ENCODE measurements at places on chromosomes 2 and 18. TPM values are rescaled to one million over a fixed set of nuclear protein-coding genes. Genes with fewer than 3 reads are reported as not detected.

GTF3C2 gene
- total RNA-seq, result 44.2 TPM

SRD5A2 gene
- total RNA-seq, result not detected

NT5C1B gene
- total RNA-seq, result not detected

- DNase-seq, result peak; percentile 59
Measured at GRCh38 chr2:223585666-223586065, 16.5 kb downstream of the SCG2 start.

- no peak for DNase-seq
Measured at GRCh38 chr2:75764611-75765010, 53.9 kb upstream of the GCFC2 start.

DNA sequence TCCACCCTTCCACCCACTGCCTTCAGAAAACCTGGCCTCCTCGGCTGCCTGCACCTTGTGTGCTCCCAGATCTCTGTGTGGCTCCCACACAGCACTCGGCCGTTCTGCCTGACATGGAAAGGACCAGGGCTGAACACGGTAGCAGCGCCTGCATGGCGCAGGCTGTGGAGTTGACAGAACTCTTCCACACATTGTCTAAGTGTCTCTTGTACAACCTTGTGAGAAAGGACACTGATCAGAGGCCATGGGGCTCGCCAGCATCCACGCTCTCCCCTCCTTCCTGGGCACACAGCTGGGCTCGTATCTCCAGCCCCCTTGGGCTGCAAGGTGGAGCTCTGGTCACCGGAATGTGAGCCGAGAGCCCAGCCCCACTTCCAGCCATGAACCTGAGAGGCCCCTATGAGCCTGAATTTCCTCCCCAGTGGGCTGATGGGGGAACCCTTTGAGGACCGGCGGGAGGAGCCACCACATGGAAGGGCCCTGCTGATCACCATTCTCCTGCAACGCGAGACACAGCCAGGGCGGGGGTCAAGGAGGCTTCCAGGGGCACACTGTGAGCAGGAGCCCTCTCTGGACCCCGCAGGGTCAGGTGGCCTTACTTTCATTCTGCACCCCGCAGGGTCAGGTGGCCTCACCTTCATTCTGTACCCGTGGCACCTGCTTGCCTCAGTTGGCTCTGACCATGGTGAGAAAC is 314.2 kb upstream of the MYT1L start:
- DNase-seq, result no peak

DNA sequence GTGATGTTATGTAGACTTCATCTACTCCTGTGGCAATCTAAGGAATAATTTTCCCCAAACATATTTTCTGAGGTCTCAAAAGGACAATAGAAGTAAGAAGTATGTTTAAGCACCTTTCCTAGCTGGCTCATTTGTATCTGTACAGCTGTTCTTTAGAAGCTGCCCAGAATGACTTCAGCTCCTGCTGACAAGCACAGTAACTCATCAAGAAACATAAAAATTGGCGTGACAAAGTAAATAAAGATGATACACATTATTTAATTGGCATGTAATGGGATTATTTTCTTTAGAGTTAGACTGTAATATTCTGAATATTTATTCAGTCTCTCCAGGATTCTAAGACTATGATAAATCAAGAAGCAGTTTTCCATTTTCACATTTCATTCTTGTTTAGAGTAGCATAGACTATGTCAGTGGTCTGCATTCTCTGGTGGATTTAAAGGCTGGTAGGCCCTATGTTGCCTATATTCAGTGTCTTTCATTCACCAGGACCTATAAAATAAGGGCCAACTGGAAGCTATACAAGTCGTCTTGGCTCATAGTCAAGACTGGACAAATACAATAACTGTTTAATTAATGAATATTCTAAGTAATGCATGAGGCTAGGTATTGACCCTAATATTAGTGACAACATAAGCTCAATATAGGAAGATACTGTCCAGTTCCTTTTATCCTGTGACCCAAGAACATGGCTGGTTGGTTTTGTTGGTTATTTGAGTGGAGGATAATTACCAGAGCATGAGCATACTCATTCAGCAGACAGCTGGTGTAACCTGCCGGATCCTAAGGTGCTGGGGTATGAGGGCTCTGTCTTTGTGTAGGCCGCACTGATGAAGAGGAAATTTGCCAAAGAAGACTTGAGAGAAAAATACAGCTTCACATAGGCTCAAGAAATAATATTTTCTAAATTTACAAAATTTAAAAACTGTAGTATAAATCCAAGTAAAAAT is 107.0 kb downstream of the PDE1A start:
- no peak for DNase-seq

DNA sequence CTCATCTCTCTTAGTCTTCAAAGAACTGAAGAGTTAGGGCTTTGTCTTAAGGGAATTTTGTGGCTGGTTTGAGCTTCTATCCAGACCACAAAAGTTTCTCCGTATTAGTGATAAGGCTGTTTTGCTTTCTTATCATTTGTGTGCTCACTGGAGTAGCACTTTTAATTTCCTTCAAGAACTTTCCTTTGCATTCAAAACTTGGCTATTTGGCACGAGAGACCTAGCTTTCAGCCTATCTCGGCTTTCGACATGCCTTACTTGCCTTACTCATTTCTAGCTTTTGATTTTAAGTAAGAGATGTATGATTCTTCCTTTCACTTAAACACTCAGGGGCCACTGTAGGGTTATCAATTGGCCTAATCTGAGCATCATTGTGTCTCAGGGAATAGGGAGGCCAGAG is 29.9 kb downstream of the HDHD2 start:
- no peak for DNase-seq

- DNase-seq, result no peak
Measured at GRCh38 chr2:120948662-120949011, 213.0 kb downstream of the GLI2 start.

DNA sequence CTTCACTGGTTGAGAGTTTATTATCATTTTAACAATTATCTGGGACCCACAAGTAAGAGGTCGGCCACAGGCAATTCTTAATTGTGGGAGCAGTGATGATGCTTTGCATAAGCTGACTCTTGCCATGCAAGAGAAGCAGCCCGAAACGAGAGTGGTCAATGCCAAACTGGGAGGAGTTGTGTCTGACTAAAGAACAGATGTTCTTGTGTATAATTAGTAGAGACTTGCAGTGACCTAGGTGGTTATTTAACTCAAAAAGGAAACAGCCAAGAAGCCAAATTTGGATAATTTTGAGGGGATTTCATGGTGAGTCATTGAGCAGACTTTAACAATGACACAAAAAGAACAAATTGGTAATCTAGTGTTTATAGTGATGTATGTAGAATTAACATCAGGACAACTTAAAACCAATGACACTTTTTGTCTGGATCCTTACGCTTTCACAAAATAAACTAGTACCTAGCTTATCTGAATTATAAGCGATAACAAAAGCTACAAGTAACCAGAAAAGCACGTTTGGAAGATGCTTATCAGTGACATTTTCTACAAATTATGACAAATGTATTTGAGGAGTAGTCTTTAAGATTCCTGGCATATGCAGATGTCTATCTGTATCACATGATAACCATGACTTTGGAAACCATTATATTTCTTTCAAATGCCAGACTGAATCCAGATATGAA is 184.7 kb upstream of the DLGAP1 start:
- DNase-seq, result no peak

Measured in RPMI7951 (cell line).